ENCODE measurements at places on chromosomes 7 and 10.

DNA sequence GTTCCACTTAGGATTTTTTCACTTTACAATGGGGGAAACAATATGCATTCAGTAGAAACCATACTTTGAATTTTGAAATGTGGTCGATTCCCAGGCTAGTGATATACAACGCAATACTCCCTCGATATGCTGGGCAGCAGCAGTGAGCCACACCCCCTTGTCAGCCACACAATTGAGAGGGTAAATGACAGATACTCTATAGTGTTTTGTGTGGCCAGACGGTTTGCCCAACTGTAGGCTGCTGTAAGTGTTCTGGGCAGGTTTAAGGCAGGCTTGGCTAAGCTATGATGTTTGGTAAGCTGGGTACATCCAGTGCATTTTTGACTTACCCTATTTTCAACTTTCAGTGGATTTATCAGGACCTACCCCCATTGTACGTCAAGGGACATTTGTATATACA is 169.6 kb upstream of the KIAA1217 start:
- no peak for DNase-seq

DNA sequence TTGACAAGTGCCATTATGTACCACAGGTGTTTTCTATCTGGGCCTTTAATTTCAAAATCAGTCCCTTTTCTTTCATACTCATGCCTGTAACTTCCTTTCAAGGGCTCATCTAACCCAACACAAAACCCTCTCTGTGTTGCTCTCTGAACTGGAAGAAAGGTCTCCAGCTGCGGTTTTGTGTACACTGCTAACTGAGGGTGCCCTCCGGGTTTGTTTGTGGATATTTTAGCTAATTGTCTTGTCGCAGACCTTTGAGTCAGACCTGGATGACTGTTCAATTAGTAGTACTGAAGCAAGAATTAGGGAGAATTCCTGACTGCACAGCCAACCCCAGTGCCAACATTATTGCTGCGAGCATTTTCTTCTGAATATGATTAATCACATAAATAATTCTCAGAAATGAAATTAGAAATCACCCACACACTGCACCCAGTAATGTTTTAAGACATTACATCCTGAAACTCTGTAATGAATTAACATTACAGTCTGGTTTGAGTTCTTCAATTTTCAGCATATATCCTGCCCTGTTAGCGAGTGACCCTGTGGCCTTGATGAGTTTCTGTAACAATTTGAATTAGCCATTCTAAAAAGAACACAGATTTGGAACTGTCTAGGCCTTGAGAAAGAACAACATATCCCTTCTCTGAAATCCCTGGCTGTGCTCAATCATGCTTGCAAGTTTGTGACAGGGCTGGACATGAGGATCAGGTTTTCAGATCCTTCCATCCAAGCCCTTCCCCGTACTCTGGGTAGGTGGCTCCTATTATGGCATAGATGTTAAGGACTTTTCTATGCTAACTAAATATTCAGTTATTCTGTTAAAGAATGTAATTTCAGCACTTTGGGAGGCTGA is 460.1 kb downstream of the PLXDC2 start:
- DNase-seq, result no peak

DNA sequence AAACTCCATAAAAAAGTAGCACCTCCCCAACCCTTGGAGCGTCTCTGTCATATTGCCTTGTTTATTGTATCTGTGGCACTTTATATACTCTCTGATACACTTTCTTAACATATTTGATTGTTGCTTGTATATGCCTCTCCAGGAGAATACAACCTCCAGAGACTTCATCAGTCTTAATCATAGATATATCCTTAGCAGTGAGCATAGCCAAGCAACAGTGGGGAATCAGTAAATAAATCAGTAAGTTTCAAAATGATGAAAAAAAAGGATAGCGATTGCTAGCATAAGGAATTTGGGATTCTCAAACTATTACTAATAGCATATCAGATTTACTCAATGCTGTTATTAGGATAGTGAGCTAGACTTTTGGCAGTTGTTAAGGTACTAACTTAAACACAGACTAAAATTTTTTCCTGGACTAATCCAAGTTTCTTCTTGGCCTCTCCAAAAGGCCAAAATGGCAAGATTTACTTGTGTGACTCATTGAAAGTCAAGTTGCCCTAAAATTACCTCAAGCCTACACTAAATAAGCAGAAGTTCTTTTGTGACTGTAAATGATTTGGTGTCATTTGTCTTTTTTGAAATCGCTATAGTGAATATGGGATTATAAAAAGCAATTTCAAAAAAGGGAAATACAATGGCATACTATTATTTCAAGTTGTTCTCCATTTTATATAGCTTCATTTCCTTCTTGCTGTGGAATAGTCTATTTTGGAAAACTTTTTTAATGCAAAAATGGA is 177.9 kb downstream of the CHN2 start:
- no peak for DNase-seq

GRCh38 chr7:84231157-84231556 is 36.6 kb upstream of the SEMA3A start:
- DNase-seq, result peak; percentile 28

GRCh38 chr7:91504919-91505318 is 240.7 kb downstream of the FZD1 start:
- no peak for DNase-seq

- DNase-seq, result no peak
Measured at GRCh38 chr10:94777886-94778458, 15.5 kb downstream of the CYP2C19 start.

GRCh38 chr10:101668566-101668965 is 26.4 kb downstream of the FBXW4 start:
- no peak for DNase-seq

DNA sequence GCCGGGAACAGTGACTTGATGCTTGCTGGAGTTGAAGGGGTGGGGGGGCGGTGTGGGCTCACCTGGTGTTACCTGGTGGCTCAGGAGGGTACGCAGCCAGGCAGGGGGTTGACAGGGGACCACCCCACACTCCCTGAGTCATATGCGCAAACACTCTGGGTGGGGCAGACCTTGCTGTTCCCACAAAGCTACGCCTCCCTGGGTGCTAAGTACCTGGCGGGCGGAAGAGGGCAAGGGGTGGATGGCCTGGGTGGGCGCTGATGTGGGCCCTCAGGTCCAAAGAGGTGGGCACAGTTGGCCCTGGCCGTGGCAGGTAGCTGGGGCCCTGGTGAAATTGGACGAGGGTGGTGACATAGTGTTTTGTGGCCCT is 13.9 kb downstream of the STX1A start:
- DNase-seq, result no peak
